Foreskin fibroblast (primary cell): ENCODE measurements at places on chromosomes 3 and 15.

DNA sequence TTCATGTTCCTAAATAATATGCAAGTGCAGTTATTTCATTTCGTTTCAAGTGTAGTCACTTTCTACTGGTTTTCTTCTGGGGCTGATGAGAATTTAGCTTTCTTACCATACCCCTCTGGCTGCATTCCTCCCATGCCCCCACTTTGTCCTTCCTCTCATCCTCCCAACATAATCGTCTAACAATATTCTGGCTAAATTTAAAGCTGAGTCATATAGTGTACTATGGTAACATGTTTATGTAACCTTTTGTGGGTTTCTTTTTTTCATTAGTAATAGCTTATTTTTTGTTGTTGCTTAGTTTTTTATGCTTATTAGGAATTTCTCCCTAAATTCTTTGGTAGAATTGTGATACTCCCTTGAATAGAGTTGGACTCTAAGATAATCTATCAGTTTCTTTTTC is 30.5 kb downstream of the DUT start:
- no peak for DNase-seq

DNA sequence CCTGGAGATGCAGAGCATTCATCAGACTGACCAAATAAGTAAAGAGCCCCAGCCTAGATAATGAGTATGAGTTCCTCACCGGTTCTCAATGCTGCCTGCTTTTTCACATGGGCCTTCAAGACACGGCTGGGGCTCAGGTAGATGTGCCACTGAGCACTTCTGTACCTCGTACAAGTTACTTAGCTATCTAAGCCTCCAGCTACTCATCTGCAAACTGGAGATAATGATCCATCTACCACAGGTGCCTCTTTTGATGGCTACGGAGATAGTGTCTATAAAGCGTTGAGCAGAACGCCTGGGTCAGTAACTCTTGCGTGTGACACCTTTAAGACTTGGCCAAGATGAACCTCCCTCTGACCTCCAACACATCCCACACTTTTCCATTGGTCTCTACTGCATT is 56.3 kb downstream of the CCR4 start:
- DNase-seq, result no peak

- DNase-seq, result no peak
Measured at GRCh38 chr15:46059921-46060594, 425.2 kb downstream of the SQOR start.

DNA sequence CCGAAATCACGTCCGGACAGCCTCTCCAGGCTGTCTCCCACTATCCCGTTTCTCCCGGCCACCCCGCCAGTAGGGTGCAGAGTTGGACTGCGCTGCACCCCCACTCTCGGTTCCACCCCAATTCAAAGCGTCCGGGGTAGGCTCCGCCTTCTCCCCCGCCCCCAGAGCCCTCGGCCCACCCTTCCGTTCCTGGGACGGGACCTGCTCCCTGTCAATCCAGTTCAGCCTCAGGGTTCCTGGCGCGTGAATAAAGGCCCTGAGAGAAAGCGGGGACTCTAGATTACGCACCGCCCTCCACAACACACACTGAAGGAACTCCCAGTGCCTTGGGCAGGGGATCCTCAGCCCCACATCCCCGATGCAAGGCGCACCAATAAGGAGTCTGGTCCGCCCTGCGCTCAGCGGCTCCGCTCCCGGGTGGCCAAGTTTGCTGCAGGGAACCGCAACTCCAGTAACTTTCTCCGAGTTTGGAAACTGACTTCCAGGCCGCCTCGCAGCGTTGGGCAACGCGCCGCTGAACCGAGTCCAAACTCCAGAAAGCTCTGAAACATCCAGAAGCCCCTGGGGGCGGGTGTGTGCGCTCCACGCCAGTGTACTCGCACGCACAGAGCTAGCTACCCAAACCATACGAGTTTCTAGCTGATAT is 1.9 kb downstream of the ADAMTS9 start:
- DNase-seq, result peak; percentile 94

DNA sequence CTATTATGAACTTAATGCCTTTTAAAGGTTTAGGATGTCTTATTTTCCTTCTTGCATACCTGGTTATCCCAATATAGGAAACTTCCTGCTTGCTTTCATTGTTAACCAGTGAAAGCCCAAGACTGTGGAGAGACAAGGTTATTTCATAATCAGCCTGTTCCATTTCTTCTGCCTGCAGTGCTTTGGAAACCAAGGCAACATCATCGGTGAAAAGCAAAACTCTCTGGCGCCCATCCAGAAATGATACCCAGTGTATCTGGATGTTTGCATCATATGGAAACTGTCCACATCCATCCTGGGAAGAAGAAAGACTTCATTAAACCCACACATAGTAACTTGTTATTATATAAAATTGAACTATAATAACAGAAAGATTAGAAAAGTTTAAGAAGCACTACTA is 170.1 kb downstream of the VPS13C start:
- DNase-seq, result no peak

GRCh38 chr3:161409069-161409468 is 37.8 kb upstream of the SPTSSB start:
- peak; percentile 76 for DNase-seq

- no peak for DNase-seq
Measured at GRCh38 chr3:108292450-108292849, 3.9 kb upstream of the HHLA2 start.

DNA sequence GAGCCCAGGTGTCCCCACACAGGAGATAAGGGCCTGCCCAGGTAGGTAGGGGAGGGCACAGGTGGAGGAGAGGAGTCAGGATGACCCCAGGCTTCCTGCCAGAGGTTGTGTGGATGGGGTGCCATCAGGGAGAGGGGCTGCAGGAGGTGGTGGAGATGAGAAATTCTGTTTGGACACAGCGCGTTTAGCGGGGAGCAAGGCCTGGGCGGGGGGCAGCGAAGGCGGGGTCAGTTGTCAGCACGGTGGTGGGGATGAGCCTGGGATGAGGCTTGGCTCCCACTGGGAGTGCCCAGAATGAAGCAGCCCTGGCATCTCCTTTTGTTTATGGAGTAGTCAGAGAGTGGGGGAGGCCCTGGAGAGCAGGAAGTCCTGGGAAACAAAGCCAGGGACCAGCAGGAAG is 14.6 kb downstream of the RNF123 start:
- no peak for DNase-seq

DNA sequence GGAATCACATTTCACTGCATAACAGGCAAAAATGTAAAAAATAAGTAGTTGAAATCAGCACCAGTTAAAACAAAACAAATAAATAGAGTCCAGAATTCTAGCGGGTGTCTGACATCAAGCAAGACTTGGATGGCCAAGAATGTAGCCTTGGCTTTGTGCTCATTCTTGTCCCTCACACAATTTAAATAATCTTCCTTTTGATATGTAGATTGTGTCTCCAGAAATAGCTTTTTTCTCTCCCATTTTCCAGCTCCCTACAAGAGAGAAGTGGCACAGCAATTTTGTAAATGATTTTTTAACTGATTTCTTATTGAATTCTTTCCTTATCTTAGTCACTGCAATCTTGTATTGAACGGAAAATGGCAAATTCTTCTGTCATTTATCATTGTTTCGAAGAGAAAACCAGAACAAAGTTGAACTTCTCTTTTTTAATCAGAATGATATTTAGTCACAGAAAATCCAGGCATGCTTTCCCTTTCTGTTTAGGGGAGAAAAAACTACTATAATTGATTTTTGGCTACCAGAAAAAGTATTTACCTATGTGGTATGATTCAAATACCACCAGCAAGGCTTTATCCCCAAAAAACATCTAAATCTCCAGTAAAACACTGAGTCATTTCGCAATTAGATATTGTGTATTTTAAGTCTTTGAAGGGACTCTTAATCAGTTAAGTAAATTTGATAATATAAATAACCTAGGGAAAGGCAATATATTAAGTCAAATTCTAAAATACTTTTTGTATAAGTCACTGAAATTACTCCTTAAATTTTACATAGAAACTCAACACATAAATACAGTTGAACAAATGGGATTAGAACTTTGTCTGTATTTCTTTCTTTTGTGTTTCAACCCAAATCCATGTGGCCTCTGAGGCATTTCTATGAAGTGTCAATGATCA is 481.7 kb downstream of the GBE1 start:
- no peak for DNase-seq

DNA sequence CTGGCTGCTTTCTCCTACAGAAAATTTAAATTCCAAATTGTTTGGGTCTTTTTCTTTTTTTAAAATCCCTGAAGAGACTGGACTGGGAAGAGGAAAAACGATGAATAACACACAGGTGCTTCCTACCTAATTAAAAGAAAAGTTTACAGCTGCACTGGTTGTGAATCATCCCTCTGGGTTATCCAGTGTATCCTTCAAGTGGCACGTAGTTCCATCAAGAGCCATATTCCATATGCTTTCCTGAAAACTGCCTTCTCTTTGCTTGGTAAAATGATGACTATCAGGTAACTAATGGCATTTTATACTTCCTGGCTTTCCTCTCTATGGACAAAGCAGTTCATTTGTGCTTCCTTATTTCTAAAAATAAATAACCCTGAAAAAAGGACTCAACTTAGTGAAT is 123.2 kb downstream of the MAGI1 start:
- DNase-seq, result no peak

- DNase-seq, result no peak
Measured at GRCh38 chr3:49386056-49386756, 25.6 kb downstream of the RHOA start.
